ENCODE measurements at places on chromosomes 7 and 10. TPM values are rescaled to one million over a fixed set of nuclear protein-coding genes. Genes with fewer than 3 reads are reported as not detected.

DNA sequence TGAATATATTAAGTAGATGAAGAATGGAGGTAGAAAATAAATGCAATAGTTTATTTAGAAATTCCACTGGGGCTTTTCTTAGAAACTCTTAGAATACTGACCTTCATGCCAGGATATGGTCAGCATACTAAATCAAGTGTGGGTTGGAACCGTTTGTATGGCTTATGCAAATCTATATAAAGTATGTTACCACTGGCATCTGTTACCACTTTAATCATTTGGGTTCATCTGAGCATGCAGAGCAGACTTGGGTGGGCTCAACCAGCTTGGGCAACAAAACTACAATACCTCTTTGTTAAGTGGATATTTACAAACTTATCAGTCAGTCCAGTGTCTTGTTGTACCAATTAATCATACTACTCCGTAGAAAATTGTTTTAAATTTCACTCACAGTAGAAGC, 125.8 kb downstream of the CRPPA start:
- no peak for DNase-seq

DNA sequence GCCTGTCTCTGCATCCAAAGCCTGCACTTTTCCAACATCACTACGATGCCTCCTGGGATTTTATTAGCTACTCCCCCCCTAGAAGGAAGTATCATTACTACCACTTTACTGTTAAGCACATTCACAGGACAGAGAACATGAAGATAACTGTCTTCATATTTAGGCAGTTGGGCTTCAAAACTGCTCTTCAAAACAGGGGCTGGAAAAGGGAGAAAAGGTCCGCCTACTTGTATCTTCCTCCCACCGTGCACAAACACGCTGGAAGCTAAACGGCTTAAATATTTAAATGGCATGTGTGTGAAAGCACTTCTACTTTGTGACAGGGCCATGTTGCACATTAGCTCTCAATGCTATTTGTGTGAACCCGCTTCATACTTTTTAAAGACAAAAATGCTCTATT, 999 bp downstream of the ITIH5 start:
- peak; percentile 10 for DNase-seq

DNA sequence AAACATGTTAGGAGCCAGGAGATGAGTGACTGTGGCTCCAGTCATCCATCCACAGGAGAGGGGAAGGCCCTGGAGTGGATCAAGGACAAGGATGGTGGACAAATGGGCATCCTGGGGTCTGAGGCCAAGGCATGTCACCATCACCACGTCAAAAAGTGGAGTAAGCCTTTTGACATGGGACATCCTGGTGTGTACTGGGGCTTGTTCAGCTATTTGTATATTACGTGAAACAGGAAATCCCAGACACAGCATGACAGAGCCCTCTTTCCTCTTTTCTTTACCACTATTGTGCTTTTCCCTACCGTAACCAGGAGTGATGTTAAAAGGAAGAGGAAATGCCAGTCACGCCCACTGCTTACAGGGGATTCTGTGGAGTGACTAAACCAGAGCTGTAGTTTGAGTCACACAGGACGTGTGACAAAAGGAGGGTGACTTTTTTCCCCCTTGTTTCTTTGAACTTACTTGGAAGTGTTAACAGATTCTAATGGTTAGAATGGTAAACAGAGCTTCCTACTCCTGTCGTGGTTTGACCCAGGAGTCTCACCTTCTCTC, 15.4 kb downstream of the ACSL5 start:
- DNase-seq, result no peak

GRCh38 chr7:64494912-64495461, 67.9 kb downstream of the ZNF680 start:
- DNase-seq, result no peak

- DNase-seq, result no peak
Measured at GRCh38 chr7:2383543-2384274, 19.7 kb upstream of the CHST12 start.

DNA sequence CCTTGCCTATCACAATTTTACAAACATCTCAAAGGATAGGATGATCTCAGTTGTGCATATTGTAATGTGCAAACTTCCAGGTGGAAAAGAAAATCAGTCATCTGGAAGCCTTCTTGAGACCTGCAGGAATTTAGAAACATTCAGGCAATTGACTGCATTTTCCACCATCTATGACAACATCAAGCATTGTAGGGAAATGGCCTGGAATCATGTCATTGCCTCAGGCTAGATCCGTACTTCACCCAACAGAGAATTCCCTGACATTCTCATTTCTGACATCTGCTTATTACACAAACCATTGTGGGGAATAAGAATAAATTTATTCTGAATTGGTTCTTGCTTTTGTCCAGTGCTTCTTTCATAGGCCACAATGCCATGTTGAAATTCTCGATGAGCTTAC, 124.9 kb upstream of the NPVF start:
- DNase-seq, result no peak

DNA sequence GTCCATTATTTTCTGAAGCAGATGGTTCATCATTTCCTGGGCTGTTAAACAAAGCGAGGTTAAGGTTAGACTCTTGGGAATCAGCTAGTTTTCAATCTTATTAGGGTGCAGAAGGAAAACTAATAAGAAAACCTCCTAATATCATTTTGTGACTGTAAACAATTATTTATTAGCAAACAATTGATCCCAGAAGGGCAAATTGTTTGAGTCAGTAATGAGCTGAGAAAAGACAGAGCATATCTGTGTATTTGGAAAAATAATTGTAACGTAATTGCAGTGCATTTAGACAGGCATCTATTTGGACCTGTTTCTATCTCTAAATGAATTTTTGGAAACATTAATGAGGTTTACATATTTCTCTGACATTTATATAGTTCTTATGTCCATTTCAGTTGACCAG, 10.1 kb downstream of the BUB3 start:
- DNase-seq, result no peak

DNA sequence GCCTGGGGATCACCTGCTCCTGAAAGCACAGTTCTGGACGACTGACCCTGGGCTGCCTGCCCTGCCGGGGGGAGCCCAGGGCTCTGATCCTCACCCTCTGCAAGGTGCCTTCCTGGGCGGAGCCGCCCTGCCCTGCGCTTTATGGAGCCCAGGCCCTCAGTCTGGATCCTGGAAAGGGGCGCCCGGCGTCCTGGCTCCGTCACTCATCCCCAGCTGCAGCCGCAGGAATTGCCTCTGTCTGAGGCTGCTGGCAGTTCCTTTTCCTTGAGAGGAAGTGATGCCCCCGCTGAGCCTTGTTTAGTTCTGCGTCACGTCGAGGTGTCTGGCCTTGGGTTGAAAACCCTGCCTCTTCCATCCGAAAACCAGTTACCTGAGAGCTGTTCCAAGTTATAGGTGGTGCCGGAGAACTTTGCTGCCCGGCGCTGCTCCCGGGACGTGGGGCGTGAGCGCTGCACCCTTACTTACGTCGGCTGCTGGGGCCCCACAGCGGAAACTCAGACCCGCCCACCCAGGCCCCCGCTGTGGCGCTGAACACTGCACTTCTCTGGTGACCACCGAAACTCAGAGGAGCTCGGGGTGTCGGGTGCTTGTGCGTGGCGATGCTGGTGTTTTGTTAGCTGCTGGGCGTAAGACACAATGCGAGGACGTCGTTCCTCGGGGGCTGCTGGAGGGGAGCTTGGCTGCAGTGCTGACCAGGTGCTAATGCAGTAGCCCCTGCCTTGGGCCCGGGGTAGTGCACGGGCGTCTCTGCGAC, 5.4 kb downstream of the MAFK start:
- DNase-seq, result peak; percentile 23

The MEOX2 gene
- 5.2 TPM for polyA plus RNA-seq

GRCh38 chr7:116571037-116571436, 46.2 kb downstream of the CAV1 start:
- no peak for DNase-seq
